Endothelial cell (in vitro differentiated cells): ENCODE measurements at places on chromosomes 6 and 20.

DNA sequence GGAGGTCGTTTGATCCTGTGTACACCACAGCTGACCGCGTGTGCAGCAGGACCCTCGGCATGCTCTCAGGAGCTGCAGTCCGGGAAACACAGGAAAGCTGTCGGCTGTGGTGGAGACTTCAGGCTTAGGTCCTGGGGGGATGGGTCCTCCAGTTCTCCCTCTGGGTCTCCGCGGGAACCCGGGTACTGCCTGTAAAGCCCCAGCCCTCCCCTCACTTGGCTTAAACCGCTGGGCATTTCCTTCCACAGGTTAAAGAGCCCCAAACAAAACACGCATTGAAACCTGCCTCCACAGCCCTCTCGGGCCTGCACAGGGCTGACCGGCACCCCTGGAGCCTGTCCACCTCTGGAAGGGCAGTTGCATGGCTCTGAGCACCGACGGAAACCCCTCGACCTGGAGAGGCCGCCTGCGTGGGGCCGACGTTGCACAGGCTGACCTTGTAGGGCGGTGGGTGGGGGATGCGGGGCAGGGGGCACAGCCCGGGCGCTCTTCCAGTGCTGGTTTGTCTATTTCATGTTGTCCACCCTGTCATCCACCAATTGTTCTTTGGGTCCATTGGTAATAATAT is 59.1 kb downstream of the DACT2 start:
- no peak for DNase-seq

DNA sequence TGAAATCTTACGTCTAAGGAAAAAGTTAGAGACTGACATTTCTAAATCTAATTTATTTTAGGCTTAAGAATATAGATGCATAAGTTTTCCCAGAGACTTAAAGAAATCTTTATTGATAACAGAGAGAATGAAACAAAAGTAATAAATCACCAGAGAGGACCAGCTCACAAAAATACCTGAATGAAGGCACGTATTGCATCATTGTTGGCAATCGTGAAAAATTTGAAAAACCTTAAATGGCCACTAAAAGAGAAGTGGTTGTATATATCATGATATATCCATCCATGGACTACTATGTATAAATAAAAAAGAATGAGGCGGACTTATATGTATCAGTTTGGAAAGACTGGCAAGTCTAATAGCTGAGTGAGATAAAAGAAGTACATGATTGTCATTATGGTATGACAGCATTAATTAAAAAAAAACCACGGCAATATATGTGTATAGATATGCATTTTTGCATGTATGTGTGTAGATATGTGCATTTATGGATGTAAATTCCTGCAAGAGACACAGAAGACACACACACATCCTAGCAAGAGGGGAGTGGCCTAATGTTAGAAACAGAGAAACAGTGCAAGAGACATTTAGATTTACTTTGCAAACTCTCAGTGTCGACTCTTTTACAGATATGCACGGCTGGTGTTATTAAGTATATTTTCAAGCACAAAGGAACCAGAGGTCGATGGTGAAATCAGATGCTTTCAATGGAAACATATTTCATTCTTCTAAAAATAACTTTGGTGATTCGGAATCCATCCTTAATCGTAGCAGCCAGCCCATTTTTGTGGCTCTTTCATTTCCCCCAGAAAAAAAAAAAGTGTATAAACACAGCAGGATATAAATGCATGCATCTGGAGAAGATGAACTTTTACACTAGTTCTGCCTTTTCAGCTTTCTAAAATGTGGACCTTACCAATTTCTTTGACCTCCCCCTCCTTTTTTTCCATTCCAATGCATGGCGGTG is 156.1 kb upstream of the SALL4 start:
- DNase-seq: no peak

GRCh38 chr6:56593801-56594318 is 48.8 kb downstream of the DST start:
- no peak for DNase-seq

- no peak for DNase-seq
These were observed 152.5 kb upstream of the MAP3K7 start for GRCh38 chr6:90739339-90739738.
